ENCODE measurements at places on chromosomes 16 and 17.

GRCh38 chr17:4598776-4599504 lies 14.6 kb downstream of the SMTNL2 start:
- no peak for DNase-seq

GRCh38 chr17:72171703-72172667 lies 51.2 kb downstream of the SOX9 start:
- DNase-seq, result no peak

DNA sequence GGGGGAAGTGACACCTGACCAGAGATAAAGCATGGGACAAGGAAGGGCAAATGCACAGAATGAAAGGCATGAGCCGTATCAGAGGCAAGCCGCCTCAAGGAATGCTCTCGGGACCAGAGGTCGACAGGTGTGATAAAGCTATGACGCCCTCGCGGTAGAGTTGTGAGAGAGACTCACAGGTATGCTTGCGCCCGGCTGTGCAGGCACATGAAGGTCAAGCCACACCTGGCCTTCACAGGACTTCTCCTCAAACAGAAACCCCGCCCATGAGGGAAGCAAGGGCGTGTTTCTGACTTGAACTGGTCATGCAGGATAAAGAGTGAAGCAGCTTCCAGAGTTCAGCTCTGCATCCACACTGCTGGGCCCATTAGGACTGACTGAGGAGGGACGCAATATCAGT lies 7.8 kb downstream of the NCBP3 start:
- DNase-seq, result no peak

DNA sequence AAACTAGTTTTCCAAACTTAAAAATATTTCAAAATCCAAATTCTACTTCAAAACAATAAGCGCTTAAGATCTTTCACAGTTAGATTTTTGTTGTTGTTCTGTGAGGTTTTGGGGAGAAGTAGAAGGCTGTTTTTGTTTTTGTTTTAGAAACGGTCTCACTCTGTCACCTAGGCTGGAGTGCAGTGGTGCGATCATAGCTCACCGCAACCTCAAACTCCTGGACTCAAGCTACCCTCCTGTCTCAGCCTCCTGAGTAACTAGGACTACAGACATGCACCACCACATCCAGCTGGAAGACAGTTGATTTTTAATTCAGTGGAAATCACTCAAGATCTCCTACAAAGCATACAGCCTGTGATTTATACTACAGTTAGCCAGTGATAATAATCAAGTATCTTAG lies 2.7 kb downstream of the SHCBP1 start:
- no peak for DNase-seq

- DNase-seq, result no peak
Observed at GRCh38 chr17:16407911-16408588, 7.3 kb upstream of the TRPV2 start.

- no peak for DNase-seq
Observed at GRCh38 chr17:39667262-39667944, 850 bp upstream of the PNMT start.

DNA sequence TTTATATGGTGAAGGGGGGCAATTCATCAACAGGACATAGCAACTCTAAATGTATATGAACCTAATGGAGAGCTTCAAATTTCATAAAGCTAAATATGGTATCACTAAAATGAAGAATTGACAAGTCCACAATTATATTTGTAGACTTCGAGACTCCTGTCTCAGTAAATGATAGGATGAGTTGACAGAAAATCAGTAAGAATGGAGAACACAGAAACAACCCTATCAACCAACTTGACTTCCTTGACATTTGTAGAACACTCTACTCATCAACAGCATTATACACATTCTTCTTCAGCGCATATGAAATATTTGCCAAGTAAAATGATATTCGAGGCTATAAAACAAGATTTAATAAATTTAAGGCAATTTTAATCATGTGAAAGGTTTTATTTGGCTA lies 322.9 kb upstream of the MAF start:
- no peak for DNase-seq

DNA sequence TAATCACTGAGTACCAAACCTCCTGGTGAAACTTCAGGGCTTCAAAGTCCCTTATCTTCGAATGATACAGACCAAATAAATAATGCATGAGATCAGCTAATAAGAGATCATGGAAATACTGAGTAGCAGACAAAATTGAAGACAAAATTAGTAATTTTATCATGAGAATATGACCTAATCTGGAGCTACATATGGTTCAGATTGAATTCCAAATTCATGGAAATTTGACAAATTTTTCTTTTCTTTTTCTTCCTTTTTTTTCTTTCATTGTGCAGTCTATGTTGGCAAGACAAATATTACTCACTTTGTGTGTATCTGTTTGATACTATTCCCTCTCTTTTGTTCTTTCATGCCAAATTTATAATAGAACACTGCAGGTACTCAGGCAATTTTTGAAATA lies 218.1 kb upstream of the KCNJ16 start:
- no peak for DNase-seq

- no peak for DNase-seq
Observed at GRCh38 chr16:80285104-80285503, 255.7 kb upstream of the DYNLRB2 start.

DNA sequence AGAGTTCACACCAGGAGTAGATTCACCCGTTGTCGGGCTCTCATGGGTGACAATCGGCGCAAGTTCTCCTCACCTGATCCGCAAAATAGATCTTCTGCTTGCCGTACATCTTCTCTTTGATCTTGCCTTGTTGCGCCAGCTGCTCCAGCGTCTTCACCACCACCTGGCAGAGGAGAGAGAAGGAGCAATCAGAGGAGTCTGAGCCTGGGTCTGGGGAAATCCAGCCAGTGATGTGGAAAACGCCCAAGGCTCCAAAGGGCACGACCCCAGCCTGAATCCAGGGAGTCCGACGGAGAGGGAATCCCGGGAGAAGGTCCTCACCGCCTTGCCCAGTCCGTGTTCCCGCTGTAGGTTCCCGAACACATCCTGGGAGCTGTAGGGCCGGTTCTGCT lies 393 bp downstream of the PSMC3IP start:
- DNase-seq, result no peak

DNA sequence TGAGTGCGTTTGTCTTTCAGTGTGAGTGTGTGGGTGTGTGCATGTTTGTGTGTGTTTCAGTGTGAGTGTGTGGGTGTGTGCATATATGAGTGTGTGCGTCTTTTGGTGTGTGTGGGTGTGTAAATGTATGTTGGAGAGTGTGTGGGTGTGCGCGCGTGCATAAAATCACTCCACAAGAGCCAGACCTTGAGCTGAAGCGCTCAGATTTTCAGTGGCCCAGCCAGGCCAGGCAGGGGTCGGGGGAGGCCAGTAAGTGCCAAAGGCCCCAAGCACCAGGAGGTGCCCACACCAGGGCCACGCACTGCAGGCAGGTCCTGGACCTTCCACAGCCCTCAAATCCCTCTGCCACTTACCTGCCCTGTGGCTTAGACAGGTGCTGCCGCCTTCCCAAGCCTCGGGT lies 184.0 kb downstream of the SOX9 start:
- DNase-seq, result no peak

DNA sequence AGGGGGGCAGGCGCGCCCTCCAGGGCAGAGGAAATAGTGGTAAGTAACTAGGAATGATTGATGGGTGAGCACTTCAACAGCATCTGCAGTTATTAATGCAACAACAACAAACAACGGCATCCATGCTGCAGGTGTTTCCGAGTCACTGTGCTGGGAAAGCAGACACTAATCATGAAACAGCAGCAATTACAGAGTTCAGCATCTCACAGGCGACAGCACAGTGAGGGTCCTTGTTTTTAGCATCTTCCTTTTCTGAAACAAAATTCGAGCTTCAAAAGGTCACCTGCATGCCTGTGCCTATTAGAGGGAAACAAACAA lies 191.9 kb downstream of the SLC39A11 start:
- no peak for DNase-seq

GRCh38 chr16:16063683-16064082 lies 114.3 kb downstream of the ABCC1 start:
- DNase-seq, result no peak

GRCh38 chr17:68453991-68454665 lies 3.2 kb downstream of the WIPI1 start:
- no peak for DNase-seq

DNA sequence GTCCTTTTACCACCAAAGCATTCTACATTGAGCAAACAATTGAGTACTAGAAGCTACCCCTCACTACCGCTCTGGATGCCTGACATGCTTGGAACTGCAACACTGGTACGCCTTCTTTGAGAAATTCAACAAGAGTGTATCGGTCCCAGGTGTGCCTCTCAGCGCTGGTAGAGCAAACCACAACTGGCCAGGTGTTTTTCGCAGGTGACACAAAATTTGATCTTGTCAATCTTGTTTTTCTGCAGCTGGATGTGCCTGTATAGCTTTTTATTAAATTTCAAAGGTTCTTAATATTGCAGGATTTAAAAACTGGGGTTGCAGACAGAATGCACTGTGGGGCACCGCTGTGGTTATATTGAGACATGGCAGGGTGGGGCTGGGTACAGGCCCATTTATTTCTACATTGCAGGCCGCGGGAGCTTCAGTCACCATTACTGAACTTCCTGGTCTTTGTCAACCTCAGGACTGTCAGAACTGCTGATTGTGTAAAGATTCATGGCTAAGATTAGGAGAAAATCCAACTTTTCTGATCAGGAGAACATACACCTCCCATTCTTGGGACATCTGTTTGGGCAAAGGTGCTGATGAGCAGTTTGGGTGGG lies 4.5 kb upstream of the SNX20 start:
- DNase-seq, result no peak

GRCh38 chr17:78839235-78839761 lies 1.3 kb downstream of the USP36 start:
- DNase-seq, result no peak

- no peak for DNase-seq
Observed at GRCh38 chr17:56300144-56300543, 146.9 kb downstream of the ANKFN1 start.

DNA sequence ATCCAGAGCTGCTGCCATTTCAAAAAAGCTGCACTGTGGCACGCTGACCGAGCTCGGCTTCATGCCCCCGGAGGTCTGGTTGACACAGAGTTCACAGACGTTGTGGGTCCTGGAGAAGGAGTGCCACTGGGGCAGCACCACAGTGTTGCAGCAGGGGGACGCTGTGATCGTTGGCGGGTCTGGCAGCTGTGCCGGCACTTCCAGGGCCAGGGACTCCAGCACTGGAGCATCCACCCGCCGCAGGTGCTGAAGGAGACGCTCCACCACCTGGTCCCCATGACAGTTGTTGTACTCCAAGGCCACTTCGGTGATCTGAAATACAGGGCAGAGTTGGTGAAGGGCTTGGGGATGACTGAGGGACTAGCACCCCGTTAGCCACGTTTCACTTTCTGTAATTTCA lies 23.5 kb downstream of the SNN start:
- no peak for DNase-seq

DNA sequence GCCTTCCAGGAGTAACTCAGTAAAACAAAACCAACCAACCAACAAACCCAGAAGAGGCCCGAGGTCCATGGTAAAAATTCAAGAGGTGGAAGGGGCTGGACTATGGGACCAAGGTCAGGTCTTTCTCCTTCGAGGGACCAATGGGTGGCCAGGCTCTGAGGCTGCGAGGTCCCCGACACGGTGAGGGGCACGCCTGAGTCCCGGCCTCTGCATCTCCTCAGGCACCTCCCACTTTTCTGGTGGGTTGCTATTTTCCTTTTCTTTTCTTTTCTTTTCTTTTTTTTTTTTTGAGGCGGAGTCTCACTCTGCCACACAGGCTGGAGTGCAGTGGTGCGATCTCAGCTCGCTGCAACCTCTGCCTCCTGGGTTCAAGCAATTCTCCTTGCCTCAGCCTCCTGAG lies 18.0 kb downstream of the CD7 start:
- DNase-seq, result no peak

GRCh38 chr17:77281904-77282367 lies 141.2 kb downstream of the SEC14L1 start:
- DNase-seq, result no peak

DNA sequence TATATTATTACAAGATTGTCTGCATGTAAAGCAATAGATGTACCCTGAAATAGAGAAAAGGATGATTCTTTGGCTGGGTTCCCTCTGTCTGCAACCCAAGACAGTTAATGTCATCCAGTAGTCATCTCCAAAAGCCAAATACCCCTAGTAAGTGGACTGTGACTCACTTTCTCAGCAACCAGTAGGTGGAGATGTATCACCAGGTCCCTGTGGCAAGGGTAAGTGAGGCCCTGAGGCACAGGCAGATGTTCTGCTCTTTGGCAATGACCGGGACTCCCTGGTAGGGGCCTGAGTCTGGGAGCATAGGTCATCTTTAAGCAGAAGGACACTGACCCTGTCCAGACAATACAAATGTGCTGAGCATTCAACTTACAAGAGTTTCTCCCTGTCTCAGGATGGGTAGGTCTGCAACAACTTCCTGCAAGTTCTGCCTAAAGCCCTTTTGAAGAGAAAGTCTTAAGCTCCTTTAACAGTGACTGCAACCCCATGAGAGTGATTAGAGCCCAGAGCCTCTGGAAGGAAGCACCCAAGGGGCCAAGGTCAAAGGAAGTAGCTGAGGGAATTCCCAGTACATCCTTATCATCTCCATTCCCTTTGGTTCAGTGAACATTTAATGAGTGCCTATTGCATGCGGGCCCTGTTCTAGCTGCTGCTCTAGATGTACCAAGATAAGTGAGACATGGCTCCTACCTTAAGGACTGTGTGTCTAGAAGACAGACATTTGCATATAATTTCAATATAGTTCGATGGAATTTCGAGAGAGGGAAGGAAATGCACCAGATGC lies 31.9 kb downstream of the PMP22 start:
- DNase-seq, result no peak

DNA sequence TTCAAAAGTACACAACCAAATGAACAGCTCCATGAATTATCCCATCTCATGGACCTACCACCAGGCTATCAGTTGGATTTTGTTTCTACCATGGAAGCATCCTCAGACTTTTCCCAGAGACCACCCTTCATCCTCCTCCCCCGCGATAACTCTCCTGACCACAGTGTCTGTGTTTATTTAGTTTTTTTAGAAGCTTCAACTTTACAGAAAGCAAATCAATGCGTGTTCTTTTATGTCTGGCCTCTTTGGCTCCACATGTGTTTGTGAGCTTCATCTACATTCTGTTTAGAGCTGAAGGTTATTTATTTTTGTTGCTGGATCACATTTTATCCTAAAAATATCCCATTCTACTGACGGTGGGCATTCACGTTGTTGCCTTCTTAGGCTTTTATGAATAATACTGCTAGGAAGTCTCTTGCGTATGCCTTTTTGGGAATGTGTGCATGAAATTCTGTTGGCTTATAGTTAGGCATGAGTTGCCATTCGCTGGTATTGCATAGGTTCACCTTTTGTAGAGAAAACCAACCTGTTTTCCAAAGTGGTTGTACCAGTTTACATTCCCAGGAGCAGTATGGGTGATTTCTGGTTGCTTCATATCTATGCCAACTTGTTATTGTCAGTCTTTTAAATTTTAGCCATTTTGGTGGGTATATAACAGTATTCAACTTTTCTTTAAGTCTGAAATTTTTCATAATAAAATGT lies 83.0 kb downstream of the CMIP start:
- DNase-seq, result no peak
